ENCODE measurements at places on chromosomes 5 and 9.

DNA sequence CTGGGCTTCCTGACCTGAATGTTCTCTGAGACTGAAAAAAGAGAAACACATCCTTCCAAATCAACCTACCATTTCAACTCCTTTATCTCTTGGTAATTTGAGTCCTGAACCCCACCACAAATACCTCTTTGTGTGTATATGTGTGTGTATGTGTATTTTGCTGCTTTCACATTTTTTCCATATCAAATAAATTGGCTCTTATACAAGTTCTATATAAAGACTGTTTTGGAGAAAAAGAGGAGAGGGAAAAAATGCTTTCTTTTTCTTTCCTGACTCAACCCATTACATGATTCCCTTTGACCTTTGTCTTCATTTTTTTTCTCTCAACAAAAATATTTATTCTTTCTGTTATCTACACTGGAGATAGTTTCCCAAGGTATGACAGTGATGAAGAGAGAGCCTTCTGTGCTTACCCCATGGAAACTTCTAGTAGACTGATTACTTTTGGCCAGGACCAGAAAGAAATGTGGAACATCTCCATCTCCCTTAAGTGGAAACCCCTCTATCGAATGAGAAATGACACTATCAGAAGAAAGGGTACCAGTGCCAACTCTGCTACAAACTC is 85.3 kb downstream of the PAPPA start:
- no peak for DNase-seq

GRCh38 chr9:74951725-74952151 is 974 bp downstream of the C9orf40 start:
- peak; percentile 28 for DNase-seq

- no peak for DNase-seq
These were observed 190.5 kb downstream of the COMMD10 start for GRCh38 chr5:116275282-116275681.

- no peak for DNase-seq
These were observed 37.2 kb upstream of the CEP72 start for GRCh38 chr5:574906-575305.

DNA sequence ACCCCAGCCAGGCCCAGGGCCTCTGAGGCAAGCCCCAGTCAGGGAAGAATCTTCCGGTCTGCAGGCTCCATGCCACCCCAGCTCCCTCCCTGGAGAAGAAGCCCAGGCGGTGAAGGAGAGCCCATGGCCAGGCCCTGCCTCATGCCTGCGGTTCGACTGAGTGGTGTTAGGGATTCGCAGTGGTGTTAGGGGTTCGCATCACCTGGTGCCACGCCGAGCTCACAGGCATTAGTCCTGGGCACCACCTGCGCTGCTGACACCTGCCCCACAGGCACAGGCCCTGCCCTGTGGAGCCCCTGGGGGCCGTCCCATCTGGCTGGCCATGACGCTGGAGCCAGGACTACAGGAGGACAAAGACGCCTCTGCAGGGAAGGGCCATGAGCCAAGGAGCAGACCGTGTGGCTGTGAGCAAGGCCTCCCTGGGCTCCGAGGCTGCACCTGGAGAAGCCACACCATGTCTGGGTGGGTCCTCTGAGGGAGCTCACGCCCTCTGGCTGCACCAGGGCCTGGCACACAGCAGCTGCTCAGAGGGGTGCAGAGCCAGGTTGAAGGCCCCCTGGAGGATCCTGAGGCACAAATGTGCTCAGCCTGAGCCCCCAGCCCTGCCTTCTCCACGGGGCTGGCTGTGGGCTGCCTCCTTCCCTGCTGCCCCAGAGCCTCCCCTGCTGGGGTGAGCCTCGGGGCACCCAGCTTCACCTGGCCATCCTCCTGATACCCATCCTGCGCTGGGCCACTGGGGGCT is 27.6 kb upstream of the RNF130 start:
- DNase-seq = no peak

- DNase-seq = no peak
These were observed 232.2 kb downstream of the DENND1A start for GRCh38 chr9:123697686-123698085.

- DNase-seq = no peak
These were observed 744 bp upstream of the HMGCS1 start for GRCh38 chr5:43313854-43314457.

Data from activated CD4-positive, alpha-beta T cell treated with anti-CD3 and anti-CD28 coated beads, Interleukin-2, amount 50 U/mL, for 24 hours (primary cell).